ENCODE measurements at places on chromosomes 6 and 20. TPM values are rescaled to one million over a fixed set of nuclear protein-coding genes. Genes with fewer than 3 reads are reported as not detected.

The COX4I2 gene
- total RNA-seq, result not detected

The EPPIN gene
- total RNA-seq, result not detected

DNA sequence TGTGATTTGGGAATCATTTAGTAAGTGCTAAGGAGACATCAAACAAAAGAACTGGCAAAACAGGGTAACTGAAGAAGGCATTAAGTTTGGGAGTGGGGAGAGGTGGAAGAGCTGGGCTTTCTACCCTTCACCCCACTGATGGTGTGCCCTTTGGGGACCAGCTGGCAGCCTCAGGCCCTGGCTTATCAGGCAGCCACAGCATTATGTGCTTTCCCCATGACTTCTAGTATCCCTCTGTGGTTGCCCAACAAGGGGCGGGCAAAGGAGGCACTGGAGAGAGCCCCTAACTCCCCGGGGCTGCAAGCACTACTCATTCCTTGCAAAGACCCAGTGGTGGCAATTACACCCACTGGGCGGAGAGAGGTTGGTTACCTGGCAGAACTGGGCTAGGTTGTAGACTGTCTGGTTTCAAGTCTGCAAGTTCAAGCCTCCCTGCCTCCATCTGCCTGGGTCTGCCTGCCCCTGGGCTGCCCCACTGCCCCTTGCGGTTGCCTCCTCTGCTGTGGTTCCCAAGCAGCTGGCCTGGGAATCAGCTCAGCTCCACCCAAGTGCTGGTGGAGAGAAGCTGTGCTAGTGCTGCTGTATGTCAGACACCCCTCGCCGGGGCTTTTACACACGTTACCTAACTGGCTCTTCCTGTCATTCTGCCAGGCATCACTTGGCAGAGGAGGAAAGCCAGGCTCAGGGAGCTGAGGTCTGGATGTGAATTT, 29.9 kb downstream of the KCNK5 start:
- DNase-seq, result no peak

DNA sequence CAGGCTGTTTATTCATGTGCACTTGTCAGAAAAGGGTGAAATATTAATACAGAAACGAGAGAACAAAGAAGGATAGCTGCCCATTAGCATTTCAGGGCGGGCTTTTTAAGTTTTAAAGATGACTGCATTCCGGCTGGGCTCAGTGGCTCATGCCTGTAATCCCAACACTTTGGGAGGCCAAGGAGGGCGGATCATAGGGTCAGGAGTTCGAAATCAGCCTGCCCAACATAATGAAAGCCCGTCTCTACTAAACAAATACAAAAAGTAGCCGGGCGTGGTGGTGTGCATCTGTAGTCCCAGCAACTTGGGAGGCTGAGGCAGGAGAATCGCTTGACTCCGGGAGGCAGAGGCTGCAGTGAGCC, 130.5 kb downstream of the HFE start:
- no peak for DNase-seq

DNA sequence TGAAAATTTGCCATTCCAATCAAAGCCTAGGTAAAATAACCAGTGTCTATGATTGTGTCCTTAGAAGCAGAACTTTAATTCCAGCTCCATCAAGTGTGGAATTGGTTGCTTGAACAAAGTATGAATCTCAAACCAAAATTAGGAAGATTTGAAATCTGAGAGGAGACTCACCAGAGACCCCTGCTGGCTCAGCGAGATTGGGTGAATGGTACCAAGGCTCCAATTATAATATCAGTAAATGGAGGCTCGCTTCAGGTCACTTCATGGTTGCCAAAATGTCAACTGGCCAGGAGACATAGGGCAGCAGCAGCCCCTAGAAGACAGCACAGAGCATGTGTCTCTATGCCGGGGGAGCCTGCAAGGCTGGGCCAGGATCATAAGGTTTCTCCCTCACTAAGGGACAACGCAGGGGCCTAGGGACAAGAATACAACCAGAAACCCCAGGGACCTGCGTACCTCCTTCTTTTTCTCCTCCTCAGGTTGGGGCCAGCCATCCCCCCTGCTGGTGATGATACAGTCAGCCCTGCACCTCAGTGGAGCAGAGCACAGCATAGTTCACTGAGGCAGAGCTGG, 14.0 kb downstream of the RBL1 start:
- peak; percentile 9 for DNase-seq

- DNase-seq, result no peak
Measured at GRCh38 chr6:164108092-164108491, 693.6 kb downstream of the QKI start.

Data from LHCN-M2 (cell line).